Body of pancreas (tissue), 4 donors: ENCODE measurements at places on chromosomes 11 and 22. TPM values are rescaled to one million over a fixed set of nuclear protein-coding genes. Genes with fewer than 3 reads are reported as not detected.

DNA sequence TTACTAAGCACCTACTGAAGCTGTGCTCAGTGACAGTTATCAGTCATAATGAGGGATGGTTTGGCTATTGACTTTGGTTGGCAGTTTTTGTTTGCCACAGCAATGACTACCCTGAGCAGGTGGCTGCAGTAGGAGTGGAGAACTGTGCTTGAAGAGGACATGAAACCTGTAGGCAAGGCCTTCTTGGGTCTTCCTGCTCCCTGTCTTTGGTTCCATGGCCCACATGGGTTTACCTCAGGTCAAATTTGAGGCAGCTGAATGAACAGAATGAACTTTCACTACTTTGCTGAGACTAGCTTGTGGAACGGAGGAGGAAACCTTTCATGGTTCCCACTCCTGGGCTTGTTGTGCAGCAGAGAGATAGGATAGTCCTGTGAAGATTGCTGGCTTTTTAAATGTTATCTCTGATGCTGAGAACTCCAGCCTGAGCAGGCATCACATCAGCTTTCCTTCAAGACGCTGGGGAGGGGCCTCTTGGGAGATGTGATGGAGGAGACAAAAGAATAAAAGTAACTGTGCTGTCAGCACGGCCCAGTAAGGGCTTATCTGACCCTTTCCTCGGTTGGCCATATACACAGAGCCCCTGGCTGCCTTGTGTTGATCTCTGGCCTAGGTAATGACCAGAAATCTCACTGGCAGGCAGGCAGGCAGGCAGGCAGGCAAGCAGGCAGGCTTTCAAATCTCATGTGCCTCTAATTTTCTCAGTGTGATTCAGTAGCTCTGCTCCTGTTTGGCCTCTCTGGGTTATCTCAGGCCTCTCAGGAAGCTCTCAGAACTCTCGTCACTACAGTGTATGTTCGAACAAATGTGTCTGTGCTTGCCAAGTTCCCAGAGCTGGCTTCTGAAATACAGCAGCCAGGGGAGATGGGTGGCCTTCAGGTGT is 12.0 kb downstream of the STIM1 start:
- H3K4me3 ChIP-seq = no peak overlapping the region
- peaks cover 41% of the 10 kb centered on the region for H3K4me1 ChIP-seq
- peak; percentile 88 for DNase-seq
- H3K27me3 ChIP-seq = no peaks in the 10 kb centered on the region
- H3K36me3 ChIP-seq = no peaks in the 10 kb centered on the region

DNA sequence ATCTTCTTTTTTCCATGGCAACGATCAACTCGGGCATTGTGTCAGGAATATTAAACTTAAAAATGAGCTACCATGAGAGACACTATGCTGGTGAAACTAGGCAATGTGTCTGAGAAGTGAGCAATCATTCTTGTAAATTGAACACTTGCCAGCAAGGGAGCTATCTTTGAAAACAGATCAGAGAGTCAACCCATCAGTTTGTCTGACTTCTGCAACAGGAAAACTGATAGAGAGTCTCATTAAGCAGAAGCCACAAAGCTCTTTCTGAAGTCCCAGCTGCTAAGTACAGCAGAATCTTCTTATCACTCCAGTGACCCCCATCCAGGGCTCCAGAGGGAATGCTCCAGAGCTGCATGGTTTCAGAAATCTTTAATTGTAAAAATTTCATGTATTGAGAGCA is 114.7 kb downstream of the MSANTD4 start:
- H3K27ac ChIP-seq = no peak overlapping the region
- no peaks in the 10 kb centered on the region for H3K27me3 ChIP-seq
- DNase-seq = no peak
- H3K4me3 ChIP-seq = no peak overlapping the region
- no peaks in the 10 kb centered on the region for H3K4me1 ChIP-seq

DNA sequence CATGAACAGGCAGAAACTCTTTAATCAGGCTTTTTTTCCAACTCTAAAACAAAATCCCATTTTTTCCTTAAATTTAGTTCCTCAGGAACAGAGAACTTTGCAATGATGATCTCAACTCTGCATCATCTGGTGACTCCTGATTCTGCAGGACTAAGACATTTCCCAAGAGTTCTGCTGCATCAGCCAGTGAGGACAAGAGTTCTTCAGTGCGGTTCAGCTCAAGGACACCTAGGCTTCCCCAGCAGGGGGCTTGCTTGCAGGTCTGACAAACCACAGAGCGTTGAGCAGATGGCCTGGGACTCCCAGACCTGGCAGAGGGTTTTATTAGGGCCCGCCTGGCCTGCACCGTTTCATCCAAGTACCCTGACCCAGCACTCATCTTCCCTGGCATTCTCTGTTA is 6.4 kb downstream of the CDCA5 start:
- DNase-seq = no peak
- H3K27me3 ChIP-seq = no peaks in the 10 kb centered on the region
- peaks cover 5% of the 10 kb centered on the region for H3K4me1 ChIP-seq

GRCh38 chr22:33272871-33273270 is 214.7 kb upstream of the SYN3 start:
- H3K4me3 ChIP-seq = no peak overlapping the region
- no peaks in the 10 kb centered on the region for H3K27me3 ChIP-seq
- no peaks in the 10 kb centered on the region for H3K36me3 ChIP-seq
- H3K27ac ChIP-seq = no peak overlapping the region
- H3K4me1 ChIP-seq = peaks cover 22% of the 10 kb centered on the region

- H3K36me3 ChIP-seq = no peaks in the 10 kb centered on the region
- no peaks in the 10 kb centered on the region for H3K27me3 ChIP-seq
- no peak overlapping the region for H3K27ac ChIP-seq
- H3K4me3 ChIP-seq = no peak overlapping the region
- no peak for DNase-seq
Observed at GRCh38 chr11:128901653-128902514, 10.7 kb downstream of the KCNJ5 start.

- no peaks in the 10 kb centered on the region for H3K27me3 ChIP-seq
- H3K4me3 ChIP-seq = no peak overlapping the region
- no peaks in the 10 kb centered on the region for H3K4me1 ChIP-seq
- H3K36me3 ChIP-seq = no peaks in the 10 kb centered on the region
Observed at GRCh38 chr22:17138513-17138912, 17.4 kb upstream of the TMEM121B start.

DNA sequence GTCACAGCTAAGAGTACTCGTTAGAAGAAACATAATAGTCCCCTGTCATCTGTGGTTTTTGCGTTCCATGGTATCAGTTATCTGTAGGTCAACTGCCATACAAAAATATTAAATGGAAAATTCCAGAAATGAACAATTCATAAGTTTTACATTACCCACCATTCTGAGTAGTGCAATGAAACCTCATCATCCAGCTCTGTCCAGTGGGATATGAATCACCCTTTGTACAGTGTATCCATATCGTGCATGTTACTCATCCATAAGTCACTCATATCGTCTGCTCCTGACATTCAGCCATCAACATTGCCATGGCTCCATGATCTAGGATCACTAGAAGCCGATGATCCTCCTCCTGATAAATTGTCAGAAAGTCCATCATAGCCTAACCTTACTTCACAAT is 174.9 kb upstream of the C11orf87 start:
- no peak overlapping the region for H3K4me3 ChIP-seq
- H3K4me1 ChIP-seq = no peaks in the 10 kb centered on the region
- H3K36me3 ChIP-seq = no peaks in the 10 kb centered on the region
- DNase-seq = no peak
- no peaks in the 10 kb centered on the region for H3K27me3 ChIP-seq

GRCh38 chr22:39149915-39150847 is 2.3 kb downstream of the CBX7 start:
- H3K4me1 ChIP-seq = peaks cover 71% of the 10 kb centered on the region
- H3K4me3 ChIP-seq = no peak overlapping the region

- no peaks in the 10 kb centered on the region for H3K36me3 ChIP-seq
- H3K27ac ChIP-seq = no peak overlapping the region
- no peaks in the 10 kb centered on the region for H3K27me3 ChIP-seq
- no peak overlapping the region for H3K4me3 ChIP-seq
- DNase-seq = no peak
Observed at GRCh38 chr22:47123006-47123826, 360.8 kb downstream of the TBC1D22A start.

GRCh38 chr22:44358709-44359440 is 46.1 kb upstream of the SHISAL1 start:
- H3K36me3 ChIP-seq = no peaks in the 10 kb centered on the region
- H3K27me3 ChIP-seq = no peaks in the 10 kb centered on the region
- no peak overlapping the region for H3K4me3 ChIP-seq
- H3K4me1 ChIP-seq = no peaks in the 10 kb centered on the region
- DNase-seq = no peak

DNA sequence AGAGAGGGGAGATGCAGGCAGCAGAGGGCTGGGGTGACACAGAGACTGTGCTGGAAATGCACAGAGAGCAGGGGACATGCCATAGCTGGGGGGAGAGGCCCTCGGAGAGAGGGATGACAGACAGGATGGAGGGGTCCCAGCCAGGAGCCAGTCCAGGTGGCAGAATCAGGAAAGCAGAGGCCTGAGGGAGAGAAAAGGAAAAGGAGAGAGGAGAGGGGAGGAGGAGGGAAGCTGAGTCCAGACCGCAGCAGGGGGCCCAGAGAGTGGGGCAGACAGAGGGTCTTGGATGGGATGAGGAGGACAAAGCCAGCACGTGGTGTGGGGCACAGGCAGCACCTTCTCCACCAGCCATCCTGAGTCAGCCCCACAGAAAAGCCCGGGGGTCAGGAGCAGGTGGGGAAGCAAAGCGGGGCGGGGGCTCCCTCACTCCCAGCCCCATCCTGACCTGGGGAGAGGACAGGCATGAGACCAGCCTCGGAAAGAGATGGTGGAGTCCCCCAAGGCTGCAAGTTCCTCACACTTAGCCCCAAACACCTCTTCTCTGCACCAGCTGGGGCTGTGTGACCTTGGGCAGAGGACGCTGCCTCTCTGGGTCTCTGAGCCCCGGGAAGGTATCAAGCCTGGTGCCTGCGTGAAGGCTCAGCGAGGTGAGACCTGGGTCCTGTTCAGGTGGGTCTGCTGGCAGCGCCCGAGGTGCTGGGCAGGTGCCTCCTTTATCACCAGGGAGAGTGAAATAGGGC is 48.0 kb downstream of the IGLL1 start:
- no peak overlapping the region for H3K4me3 ChIP-seq
- H3K36me3 ChIP-seq = no peaks in the 10 kb centered on the region
- H3K27me3 ChIP-seq = no peaks in the 10 kb centered on the region
- DNase-seq = no peak
- no peak overlapping the region for H3K27ac ChIP-seq

DNA sequence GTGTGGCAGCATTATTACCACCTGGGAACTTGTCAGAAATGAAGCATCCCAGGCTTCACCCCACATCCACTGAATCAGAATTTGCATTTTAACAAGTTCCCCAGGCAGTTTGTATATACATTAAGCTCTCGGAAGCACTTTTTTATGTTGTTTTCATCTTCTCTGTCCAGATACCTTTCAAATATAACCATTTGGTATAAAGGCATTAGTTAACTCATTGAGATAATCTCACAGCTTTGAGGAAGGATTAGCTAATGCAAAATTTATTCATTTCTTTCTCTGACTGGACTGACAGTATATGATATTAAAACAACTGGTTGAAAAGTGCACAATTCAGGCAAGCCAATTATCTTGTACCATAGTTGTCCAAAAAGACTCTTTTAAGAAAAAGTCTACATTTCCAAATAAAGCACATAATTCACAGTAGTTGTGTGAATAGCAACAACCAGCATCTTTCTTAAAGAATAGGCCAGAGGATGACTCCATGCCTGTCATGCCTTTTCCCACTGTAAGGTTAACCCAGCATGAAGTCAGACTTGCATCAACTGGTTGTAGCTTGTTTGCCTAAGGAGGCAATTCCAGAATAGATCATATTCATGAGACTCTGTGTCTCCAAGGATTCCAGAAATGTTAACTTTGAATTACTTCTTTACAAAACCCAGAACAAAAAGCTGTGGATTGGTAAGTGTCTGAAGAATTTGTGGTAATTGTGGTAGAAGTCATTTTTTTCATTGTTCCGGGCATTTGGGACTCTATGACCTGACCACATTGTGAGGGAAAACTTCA is 254.3 kb upstream of the SESN3 start:
- H3K4me3 ChIP-seq = no peak overlapping the region
- no peaks in the 10 kb centered on the region for H3K4me1 ChIP-seq
- H3K27me3 ChIP-seq = no peaks in the 10 kb centered on the region
- H3K27ac ChIP-seq = no peak overlapping the region
- H3K36me3 ChIP-seq = no peaks in the 10 kb centered on the region

- DNase-seq = no peak
- H3K36me3 ChIP-seq = no peaks in the 10 kb centered on the region
- H3K27me3 ChIP-seq = no peaks in the 10 kb centered on the region
- H3K4me3 ChIP-seq = no peak overlapping the region
Observed at GRCh38 chr22:34623580-34623979, 442.4 kb upstream of the ISX start.

GRCh38 chr11:43130616-43131015 is 181.2 kb upstream of the API5 start:
- DNase-seq = no peak
- no peaks in the 10 kb centered on the region for H3K4me1 ChIP-seq
- H3K27ac ChIP-seq = no peak overlapping the region
- H3K27me3 ChIP-seq = no peaks in the 10 kb centered on the region
- H3K36me3 ChIP-seq = no peaks in the 10 kb centered on the region
- no peak overlapping the region for H3K4me3 ChIP-seq

DNA sequence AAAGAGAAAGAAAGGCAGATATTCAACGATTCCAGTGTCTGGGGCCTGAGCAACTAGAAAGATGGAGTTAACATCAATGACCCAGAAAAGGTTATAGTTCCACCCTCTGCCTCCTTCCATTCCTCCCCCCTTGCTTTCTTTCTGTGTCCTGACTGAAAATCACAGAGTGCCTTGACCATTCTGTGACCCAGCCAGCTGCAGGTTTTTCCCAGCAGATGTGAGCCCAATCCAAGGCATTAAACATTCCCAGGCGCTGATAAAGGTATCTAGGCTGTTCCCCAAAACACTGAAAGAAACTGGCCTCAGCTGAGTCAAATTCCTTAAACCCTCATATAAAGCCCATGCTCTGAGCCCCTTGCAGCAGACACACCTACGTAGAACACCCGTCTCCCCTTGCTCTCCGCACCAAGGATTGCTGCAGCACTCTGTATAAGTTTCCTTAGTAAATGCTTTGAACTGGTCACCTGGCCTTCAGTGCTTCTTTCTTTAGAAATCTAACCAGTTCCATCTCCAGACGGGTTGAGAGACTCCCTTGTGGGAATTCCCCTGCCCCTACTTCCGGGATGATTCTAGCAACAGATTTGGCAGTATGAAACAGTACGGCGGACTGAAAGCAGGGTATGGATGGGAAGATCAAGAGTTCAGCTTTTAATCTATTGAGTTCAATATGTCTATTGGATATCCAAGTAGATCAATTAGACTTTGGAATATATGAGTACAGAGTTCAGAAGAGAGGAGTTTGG is 48.8 kb upstream of the ZC3H12C start:
- no peaks in the 10 kb centered on the region for H3K27me3 ChIP-seq
- H3K27ac ChIP-seq = no peak overlapping the region
- H3K36me3 ChIP-seq = no peaks in the 10 kb centered on the region
- DNase-seq = no peak

GRCh38 chr11:111565114-111565720 is 24.7 kb downstream of the LAYN start:
- no peaks in the 10 kb centered on the region for H3K27me3 ChIP-seq
- H3K4me1 ChIP-seq = peaks cover 11% of the 10 kb centered on the region
- H3K36me3 ChIP-seq = no peaks in the 10 kb centered on the region
- peak; percentile 74 for DNase-seq

HTR3A gene
- 1.0 TPM for total RNA-seq

IGLL1 gene
- not detected for total RNA-seq

FOLH1 gene
- total RNA-seq = 0.52 TPM

OR4D5 gene
- total RNA-seq = 0.78 TPM

TAGLN gene
- total RNA-seq = 372 TPM

ROBO4 gene
- 21.4 TPM for total RNA-seq

OR56A1 gene
- not detected for total RNA-seq

GAL gene
- 5.9 TPM for total RNA-seq

KRTAP5-6 gene
- not detected for total RNA-seq

INSC gene
- total RNA-seq = 0.52 TPM

RASGRP2 gene
- 17.9 TPM for total RNA-seq

MYOD1 gene
- not detected for total RNA-seq

GGTLC2 gene
- not detected for total RNA-seq

LRP4 gene
- 10.6 TPM for total RNA-seq
